ENCODE measurements at places on chromosomes 13 and 19. TPM values are rescaled to one million over a fixed set of nuclear protein-coding genes. Genes with fewer than 3 reads are reported as not detected.

CPB2 gene
- total RNA-seq: not detected

ISOC2 gene
- total RNA-seq: 96.7 TPM

GGACT gene
- total RNA-seq: 1.2 TPM

KRTDAP gene
- total RNA-seq: not detected

ZNF460 gene
- 56.5 TPM for total RNA-seq

SPINT2 gene
- total RNA-seq: 193 TPM

ZNF226 gene
- 4.7 TPM for total RNA-seq

- DNase-seq: no peak
These were observed 482.6 kb downstream of the RFC3 start for GRCh38 chr13:34300559-34300958.

- no peak for DNase-seq
These were observed 32.4 kb downstream of the ACTN4 start for GRCh38 chr19:38679839-38680238.

DNA sequence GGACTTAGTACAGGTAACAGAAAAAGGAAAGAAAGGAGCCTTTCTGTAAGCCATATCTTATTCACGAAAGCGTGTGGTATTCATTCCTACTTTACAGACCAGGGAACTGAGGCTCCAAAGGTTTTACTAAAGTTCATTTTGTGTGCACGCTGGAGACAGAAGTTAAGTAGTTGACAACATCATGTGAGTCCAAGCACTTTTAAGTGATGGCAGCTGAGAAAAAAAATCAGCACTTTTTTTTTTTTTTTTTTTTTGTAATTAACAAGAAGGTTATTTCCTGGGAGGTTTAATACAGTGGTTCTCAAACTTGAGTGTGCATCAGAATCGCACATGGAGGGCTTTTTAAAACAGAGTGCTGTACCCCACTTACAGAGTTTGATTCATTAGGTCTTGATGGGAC, 2.0 kb downstream of the DNAJC3 start:
- DNase-seq: no peak

- no peak for DNase-seq
These were observed 30.0 kb upstream of the DLEU7 start for GRCh38 chr13:50873467-50873866.

- no peak for DNase-seq
These were observed 178.9 kb downstream of the ITGBL1 start for GRCh38 chr13:101631395-101631794.

- no peak for DNase-seq
These were observed 9.5 kb downstream of the GAS6 start for GRCh38 chr13:113854238-113855011.

DNA sequence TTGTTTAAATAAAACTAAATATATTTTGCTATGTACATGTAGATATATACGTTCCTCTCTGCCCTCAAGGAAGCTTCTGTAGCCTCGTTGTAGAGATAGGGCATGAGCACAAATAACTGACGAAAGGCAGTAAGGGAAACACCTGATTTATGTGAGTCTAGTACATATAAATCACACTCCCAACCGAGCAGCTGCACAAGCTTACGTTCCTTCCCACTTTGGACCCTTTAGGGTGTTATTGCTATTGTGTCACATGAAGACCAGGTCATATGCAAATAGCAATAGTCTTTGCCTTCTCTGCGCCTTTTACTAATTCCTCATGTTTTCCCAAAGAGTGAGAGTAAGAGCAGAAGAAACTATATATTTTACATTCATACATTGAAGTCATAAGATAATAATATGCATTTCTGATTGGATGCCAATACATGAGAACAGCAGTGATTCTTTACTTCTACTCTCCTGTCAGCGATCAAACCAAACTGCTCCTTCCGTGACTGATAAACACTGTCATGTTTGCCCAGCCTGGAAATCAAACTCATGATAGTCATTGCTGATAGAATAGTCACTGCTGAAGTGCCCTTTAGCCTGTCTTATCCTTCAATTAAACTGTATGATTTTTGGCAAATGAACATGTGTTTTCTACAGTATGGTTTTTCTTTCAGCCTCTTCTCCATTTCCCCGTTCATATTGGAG, 127.2 kb upstream of the MAB21L1 start:
- no peak for DNase-seq

- no peak for DNase-seq
These were observed 4.0 kb upstream of the MEIS3 start for GRCh38 chr19:47423203-47423882.

GRCh38 chr19:7778081-7778480, 15.0 kb downstream of the CLEC4M start:
- DNase-seq: no peak

DNA sequence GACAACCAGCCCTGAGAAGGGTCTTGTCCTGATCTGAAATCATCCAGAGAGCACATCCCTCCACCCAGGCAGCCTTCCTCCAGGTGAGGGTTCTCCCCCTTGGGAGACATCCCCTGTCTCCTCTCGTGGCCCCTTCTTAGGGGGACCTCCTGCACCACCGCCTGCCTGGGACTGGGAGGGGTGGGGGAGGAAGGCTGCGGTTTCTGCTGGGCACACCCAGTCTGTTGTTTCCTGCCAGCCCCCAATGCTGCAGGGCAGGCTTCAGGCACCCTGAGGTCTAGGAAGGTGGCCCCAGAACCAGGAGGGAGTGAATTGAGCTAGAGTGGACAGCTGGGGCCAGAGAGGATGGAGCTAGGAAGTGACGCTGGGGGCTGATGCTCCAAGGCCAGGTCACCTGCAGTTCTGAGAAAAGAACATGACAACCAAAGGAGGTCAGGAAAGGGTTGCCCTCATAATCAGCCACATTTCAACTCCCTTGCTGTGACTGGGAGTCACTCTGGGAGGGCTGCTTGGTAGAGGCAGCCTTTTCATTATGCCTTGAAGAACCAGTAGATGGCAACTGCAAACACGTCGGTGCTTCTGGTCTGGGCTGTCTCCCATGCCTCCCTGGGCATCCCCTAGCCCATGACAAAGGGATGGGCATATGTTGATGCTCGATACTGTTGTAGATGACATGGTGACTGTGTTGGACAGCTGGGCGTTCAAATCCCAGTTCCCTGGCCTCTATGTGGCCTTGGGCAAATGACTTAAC, 1.4 kb downstream of the ARHGEF18 start:
- no peak for DNase-seq

DNA sequence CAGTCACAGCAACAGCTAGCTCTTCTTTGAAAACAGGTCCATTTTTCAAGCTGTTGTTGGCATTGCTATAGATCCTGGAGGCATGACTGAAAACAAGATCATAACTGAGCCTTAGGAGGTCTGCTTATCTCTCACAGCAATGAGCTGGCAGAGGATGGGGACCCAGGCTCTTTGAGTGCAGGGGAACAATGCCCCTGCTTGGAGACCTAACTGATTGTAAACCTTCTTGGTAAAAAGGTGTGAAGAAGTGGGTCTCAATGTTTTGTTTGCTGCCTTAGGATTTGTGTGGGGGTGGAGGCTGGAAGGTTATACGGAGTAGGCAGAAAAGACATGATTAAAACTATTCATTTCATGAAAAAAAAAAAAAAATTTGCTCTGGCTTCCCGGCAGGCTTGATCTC, 94.6 kb downstream of the EFNB2 start:
- DNase-seq: no peak

GRCh38 chr19:3725640-3726310, 17.6 kb downstream of the TJP3 start:
- DNase-seq: no peak

- no peak for DNase-seq
These were observed 148.4 kb downstream of the KATNAL1 start for GRCh38 chr13:30158774-30159445.

GRCh38 chr13:63954683-63955082, 2539.0 kb upstream of the PCDH20 start:
- DNase-seq: no peak

GRCh38 chr19:36527873-36528193, 238 bp downstream of the ZNF260 start:
- DNase-seq: no peak

GRCh38 chr19:47305309-47305751, 4.3 kb upstream of the C5AR1 start:
- peak; percentile 90 for DNase-seq

DNA sequence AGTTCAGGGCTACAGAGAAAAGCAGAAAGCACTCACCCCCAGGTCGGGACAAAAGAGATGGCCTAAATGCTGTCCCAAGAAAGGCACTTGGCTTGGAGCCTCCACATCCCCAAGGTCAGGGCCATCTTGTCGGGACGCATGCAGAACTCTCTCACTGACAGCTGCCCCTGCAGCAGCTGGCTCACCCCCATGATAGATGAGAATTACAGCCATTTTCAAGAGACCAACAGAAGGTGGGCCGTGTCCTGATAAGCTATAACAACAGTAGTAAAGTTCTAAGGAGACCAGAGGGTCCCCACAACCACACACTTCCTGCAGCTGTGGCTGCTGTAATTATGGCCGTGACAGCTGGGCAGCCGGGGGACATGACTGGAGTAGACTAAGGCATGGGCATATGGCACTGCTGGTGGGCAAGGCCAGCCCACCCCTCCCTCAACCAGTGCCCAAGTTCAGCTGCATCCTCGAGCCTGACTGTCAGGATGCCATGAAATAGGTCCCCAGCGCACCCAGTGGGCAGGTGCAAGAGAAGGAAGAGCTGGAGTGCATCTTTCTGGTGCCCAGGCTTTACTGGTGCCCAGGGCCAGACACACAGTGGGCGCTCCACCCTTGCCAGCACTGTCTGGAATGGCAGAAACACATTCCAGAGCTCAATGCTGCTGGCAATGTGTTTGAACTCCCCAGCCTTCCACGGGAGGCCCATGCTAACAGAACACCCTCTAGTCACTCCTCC, 436.7 kb upstream of the ZNF507 start:
- DNase-seq: no peak

DNA sequence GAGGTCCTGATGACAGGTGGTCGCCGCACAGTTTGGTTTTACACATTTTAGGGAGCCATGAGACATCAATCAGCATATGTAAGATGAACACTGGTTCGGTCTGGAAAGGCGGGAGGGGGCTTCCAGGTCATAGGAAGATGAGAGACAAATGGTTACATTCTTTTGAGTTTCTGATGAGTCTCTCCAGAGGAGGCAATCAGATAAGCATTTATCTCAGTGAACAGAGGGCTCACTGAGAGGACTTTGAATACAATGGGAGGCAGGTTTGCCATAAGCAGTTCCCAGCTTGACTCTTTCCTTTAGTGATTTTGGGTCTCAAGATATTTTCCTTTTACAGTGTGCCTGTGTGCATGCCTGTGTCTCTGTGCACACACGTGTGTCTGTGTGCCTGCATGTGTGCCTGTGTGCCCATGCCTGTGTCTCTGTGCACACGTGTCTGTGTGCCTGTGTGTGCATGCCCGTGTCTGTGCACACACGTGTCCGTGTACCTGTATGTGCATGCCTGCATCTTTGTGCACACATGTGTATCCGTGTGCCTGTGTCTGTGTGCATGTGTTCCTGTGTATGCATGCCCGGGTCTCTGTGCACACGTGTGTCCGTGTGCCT, 35.5 kb upstream of the TMEM255B start:
- DNase-seq: no peak

DNA sequence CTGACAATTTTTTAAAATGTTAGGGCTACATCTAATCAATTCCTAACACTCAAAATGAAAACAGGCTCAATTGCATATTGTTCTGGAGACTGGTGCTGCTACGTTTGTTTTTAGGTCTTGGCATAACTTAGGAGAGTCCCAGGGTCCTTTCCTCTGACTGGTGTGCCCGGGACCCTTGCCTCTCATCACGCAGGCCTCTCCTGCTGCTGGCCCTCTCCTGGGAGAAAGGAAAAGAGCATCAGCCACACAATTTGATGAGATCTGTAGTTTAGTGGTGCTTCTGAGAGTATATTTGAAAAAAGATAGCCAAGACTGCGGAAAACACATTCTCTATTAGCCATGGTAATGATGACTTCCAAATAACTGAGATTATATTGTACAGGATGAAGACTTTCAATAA, 380.0 kb downstream of the KLF12 start:
- no peak for DNase-seq

GRCh38 chr19:48390188-48391099, 907 bp downstream of the KDELR1 start:
- no peak for DNase-seq

DNA sequence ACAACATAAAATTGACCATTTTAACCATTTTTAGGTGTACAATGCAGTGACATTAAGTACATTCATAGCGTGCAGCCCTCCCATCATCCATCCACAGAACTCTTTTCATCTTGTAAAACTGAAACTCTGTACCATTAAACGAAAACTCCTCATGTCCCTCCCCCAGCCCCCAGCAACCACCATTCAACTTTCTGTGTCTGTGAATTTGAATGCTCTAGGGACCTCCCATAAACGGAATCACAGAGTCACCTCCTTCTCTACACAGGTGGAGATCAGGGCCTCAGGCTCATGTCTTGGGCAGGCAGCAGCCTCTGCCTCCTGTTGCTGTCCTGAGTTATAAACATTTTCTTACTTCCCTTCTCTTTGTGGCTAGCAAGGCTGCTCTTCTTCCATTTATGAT, 7.3 kb upstream of the CCNE1 start:
- no peak for DNase-seq

All from ascending aorta (tissue), 2 donors.